ENCODE measurements at places on chromosomes 1 and 21. TPM values are rescaled to one million over a fixed set of nuclear protein-coding genes. Genes with fewer than 3 reads are reported as not detected.

The VAMP4 gene
- total RNA-seq, result 13.5 TPM

DNA sequence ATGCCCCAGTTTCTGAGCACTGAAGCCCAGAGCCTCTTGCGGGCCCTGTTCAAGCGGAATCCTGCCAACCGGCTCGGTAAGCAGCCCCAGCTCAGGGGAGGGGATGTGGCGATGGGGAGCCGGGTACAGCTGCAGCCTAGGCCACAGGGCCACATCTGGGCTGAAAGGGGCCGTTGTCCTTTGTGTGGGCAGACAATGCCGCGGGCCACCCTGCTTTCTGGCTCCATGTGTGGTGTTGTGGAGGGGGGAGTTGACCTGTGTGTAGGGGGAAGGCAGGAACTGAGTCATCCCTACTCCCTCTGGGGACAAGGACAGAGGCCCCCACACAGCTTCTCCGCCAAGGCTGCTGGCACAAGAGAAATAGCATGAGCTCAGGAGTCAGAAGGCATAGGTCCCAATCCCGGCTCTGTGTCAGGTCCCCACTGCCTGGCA lies 26.0 kb downstream of the RPS6KA1 start:
- no peak overlapping the region for H3K4me3 ChIP-seq
- peaks cover 3% of the 10 kb centered on the region for H3K27me3 ChIP-seq
- H3K36me3 ChIP-seq, result no peaks in the 10 kb centered on the region
- H3K27ac ChIP-seq, result no peak overlapping the region
- H3K4me1 ChIP-seq, result no peaks in the 10 kb centered on the region

DNA sequence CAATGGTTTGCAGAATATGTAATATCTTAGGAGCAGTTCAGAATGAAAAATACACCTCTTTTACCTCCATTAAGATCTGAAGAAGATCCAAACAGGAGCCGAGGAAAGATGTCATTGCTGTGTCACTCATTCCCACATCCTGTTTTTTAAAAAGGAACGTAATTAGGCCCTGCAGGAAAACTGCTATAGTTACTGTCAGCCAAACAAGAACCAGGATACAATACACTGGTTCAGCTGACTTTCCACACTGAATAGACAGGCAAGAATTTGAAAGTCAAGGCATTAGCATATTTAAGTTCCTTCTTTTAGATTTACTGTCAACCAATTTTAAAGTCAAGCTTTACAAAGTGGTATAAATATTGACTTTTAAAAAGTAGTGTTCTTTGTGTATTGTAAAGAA lies 63.8 kb downstream of the IARS2 start:
- no peaks in the 10 kb centered on the region for H3K4me1 ChIP-seq
- H3K4me3 ChIP-seq, result no peak overlapping the region
- H3K36me3 ChIP-seq, result peaks cover 49% of the 10 kb centered on the region
- no peak overlapping the region for H3K27ac ChIP-seq

DNA sequence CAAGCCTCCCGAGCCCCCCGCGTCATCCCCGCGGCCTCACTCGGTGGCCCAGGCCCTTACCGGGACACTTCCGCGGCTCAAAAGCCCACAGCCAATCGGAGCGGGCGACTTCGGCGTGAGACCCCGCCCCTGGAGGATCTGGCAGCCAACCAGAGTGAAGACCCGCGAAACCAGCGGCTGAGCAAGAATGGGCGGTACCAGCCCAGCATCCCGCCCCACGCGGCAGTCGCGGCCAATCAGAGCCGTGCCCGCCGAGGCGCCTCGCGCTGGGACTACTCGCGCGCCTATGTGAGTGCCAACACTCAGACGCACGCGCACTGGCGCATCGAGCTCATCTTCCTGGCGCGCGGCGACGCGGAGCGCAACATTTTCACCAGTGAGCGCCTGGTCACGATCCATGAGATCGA lies 22.5 kb downstream of the DISP3 start:
- peaks cover 22% of the 10 kb centered on the region for H3K27me3 ChIP-seq
- H3K27ac ChIP-seq, result no peak overlapping the region
- H3K4me3 ChIP-seq, result no peak overlapping the region
- 0 out of 2 replicates have a peak, but pooled peaks cover 14% of the 10 kb centered on the region for H3K36me3 ChIP-seq
- no peaks in the 10 kb centered on the region for H3K4me1 ChIP-seq

DNA sequence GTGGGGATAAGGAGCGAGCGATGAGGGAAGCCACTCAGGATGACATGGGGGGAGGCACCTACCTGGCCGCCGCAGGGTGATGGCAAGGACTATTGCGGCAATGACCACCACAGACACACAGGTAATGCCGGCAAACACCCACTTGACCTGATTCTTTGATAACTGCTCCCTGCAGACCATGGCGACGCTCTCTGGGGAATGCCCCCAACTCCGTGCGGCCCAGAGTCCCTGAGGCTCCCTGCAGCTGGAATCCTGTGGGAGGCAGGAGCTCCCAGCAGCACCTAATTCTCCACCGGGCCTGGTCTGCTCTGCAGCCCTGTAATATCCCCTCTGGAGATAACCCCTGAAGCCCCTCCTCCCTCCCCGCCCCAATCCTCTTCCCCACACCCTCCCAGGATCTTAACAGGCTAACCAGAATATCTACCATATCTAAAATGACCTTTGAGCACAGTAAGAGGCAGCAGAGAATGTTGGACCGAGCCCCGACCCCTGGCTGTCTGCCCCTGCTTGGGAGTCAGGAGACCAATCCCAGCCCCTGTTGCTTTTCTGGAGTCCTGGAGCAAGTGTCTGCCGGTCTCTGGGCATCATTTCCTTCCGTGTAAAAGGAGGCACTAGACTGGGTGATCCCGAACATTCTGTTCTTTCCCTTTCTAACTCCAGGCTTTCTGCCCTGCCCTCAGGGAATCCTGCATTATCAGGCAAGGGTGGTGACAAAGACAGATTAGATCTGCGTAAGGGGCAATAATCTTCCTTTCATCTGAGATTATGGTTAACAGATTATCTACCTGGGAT lies at the start of gene FAM151A:
Gene FAM151A (minus strand): TSS at position 310 of the 792 bp plus-strand sequence. CDS start 130 bp downstream, at position 180.
- H3K4me1 ChIP-seq, result no peaks in the 10 kb centered on the region
- H3K27me3 ChIP-seq, result peaks cover 41% of the 10 kb centered on the region
- H3K4me3 ChIP-seq, result no peak within 1 kb of the TSS

DNA sequence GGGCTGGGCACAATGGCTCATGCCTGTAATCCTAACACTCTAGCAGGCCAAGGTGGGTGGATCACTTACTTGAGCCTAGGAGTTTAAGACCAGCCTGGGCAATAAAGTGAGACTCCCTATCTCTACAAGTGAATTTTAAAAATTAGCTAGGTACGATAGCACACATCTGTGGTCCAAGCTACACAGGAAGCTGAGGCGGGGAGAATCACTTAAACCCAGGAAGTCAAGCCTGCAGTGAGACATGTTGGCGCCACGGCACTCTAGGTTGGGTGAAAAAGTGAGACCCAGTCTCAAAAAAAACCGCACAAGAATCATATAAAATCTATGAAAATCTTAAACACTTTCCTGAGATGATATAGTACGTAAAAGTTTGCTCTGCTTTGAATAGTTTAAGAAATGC lies 30.2 kb downstream of the DBT start:
- H3K27ac ChIP-seq, result no peak overlapping the region
- H3K36me3 ChIP-seq, result peaks cover 12% of the 10 kb centered on the region
- H3K4me3 ChIP-seq, result no peak overlapping the region
- no peaks in the 10 kb centered on the region for H3K4me1 ChIP-seq

DNA sequence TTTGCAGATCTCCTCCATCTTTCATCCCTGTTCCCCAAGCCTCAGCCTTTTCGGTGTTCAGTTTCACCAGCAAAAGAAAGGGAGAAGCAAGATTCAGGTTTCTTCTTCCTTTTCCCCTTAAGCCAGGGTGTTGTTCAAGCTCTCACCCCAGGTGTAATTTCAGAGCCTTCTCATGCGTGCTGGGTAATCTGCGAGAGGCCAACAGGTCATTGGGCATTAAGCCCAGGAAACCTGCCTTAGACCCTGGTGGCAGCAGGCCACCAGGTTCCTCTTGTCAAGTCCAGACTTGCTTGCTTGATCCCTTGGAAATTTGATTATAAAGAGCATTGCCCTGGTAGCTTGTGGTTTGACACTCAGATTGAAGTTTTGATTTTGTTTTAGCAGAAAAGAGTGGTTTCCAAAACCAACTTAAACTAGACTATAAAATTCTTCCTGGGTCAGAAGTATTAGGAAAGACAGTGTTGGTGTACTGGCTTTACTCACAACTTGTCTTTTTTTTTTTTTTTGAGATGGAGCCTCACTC lies 6.9 kb downstream of the AKR1A1 start:
- H3K27me3 ChIP-seq, result no peaks in the 10 kb centered on the region
- no peak overlapping the region for H3K4me3 ChIP-seq
- no peak for DNase-seq

Data from HFFc6 (cell line).